Muscle of leg (tissue), 16 donors: ENCODE measurements at places on chromosomes 2 and 18.
A peak's percentile ranks its signal among the peaks of the same experiment; 100 is the strongest.

DNA sequence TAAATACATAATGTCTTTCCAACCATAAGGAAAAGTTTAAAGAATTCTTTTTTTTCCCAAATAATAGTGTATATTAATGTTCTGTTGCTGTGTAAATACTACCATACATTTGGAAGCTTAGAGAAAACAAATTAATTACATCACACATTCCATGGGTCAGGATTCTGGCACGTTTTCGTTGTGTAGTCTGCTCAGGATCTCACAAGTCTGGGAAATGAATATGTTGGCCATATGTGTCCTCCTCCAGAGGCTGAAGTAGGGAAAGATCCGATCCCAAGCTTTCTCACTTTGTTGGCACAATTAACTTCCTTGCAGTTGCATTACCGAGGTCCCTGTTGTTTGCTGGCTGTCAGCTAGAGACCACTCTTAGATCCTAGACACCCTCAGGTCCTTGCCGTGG, 83.9 kb downstream of the RPRM start:
- DNase-seq = peak; percentile 48

DNA sequence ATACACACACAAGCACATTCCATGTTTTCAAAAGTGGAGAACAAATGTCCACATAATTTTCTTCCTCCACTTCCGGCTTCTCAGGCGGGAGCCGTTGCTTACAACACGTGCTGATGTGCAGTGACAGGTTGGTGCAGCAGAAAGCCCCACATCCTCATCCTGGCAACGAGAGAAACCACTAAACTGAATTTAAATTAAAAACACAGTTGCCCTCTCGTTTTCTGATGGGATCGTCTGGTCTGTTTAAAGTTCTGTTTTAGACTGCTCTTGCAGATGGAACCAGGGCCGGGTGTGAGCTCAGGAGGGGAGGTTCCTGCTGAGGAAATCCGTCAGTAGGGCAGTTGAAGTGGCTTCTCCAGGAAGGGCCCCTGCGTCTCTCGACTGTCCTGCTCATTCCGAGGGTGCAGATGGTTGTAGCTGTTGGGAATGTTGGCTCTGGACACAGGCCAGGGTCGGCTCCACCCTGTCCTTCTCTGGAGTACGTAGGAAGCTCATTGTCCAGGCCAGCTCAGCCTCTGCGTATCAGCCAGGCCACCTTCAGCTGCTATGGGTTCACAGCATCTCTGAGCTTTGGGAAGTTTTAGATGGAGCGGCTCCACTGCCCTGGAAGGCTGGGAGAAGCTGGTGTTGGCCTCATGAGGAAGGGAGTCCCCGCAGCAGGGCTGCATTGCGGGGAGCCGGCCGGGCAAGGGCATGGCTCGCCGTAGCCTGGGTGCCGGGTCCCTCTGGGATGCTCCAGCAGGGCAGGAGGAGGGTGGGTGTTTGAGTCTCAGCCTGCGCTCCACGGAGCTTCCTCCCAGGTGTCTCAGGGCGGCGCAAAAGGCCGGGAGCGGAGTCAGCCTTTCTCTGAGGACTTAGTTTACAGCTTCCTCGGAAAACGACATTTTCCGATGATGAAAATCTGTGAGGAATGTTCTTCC, 58.3 kb downstream of the NFATC1 start:
- peak; percentile 54 for DNase-seq

DNA sequence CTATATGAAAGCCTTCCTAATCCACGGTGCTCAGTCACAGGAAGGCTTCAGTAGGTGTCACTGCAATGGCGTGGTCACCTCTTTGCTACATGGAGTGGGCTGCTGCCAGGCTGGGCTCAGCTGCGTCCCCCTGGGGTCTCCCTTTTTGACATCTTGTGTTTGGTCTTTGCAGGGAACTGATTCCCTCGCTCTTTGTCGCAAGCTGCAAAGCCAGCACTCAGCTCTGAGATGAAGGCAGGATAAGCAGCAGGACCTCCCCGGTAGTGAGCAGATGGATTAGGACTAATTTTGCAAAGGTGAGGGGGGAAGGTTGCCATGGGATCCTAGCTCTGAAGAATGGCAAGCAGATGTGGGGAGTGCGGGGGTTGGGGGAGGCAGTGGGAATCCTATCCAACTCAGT, 173.9 kb upstream of the ARL4C start:
- no peak for DNase-seq

GRCh38 chr2:127235082-127235702, 15.1 kb upstream of the CYP27C1 start:
- no peak for DNase-seq

DNA sequence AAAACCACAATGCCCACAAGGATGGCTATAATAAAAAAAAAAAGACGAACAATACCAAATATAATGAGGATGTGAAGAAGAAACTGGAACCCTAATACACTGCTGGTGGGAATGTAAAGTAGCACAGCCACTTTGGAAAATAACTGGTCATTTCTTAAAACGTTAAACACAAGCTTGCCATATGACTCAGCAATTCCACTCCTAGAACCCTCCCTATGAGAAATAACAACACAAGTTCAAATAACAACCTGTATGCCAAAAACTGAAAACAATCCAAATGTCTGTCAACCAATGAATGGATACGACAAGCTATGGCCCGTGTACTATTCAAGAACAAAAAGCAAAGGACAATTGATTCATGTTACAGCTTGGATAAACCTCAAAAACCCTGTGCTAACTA, 7.0 kb upstream of the ALPK2 start:
- peak; percentile 9 for DNase-seq

DNA sequence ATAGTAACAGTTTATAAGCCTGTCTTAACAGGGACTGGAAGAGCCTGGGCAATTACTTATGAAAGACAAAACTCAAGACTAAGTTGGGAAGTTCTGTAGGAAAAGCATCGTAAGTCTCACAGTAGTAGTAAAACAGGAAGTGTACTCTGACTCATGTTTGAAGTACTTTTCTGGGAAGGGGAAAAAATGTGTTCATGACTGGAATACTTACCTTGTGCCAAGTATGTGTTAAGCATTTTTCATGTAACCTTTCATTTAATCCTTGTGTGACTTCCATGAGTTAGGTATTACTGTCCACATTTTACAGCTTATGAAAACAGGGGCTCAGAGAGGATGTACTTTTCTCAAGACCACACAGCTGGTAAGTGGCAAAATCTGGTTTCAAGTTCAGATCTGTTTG, 13.7 kb upstream of the SKOR2 start:
- DNase-seq = peak; percentile 56

DNA sequence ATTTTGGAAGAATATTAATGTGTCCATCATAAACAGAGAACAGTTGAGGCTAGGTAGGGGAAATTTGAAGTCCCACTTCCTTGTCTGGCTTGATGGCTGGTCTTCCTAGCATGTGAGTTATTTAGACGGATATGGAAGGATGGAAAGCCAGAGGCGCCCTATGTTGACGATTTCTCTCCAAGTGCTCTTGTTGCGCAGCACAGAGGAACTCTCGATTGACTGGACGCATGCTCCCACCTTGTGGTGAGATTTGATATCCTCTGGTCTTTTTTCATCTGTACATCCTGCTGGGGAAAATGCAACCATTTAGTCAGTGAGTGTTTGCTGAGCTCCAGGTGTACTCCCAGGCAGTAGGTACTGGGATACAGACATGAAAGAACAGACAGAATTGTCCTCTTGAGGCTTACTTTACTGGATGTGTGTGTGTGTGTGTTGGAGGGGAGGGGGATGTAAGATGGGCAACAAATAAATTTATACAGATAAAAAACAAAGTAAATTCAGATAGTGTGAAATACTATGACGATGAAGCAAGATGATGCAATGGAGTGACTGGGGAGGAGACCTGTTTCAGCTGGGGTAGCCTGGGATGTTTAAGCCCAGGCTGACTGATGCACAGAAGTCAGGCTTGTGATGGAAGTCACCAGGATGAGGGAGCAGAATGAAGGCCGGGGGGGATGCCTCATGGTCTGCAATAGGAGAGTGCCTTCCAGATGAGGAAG, 137.2 kb downstream of the TRIM43 start:
- peak; percentile 90 for DNase-seq

DNA sequence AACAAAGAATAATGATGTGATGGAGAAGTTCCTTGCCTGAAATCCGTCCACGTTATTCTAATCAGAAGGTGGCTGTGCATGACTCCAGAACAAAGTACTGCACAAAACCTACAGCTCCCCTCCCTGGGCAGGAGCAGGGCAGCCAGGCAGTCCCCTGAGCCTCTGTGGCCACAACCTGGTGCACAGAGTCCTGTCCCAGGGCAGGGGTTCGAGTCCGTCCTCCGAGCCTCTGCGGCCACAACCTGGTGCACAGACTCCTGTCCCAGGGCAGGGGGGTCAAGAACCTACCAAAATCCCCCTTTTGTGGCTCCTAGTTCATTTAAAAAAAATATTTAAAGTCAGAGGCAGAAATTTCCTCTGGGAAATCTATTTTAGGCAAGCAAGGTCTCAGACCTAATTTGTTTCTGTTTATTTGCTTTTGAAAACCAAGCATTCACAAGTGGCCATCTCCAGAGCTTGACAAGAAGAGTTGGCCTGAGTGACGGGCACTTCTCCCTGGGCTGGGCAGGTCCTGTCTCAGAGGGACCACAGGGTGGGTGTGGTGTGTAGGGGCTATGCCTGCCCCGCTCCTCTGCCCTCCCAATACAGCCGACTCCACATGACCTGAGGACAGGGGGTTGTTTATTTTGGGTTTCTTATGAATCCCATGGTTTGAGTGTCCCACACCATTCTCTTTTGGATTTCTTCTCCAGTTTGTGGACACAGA, 255.9 kb upstream of the PXDN start:
- no peak for DNase-seq

DNA sequence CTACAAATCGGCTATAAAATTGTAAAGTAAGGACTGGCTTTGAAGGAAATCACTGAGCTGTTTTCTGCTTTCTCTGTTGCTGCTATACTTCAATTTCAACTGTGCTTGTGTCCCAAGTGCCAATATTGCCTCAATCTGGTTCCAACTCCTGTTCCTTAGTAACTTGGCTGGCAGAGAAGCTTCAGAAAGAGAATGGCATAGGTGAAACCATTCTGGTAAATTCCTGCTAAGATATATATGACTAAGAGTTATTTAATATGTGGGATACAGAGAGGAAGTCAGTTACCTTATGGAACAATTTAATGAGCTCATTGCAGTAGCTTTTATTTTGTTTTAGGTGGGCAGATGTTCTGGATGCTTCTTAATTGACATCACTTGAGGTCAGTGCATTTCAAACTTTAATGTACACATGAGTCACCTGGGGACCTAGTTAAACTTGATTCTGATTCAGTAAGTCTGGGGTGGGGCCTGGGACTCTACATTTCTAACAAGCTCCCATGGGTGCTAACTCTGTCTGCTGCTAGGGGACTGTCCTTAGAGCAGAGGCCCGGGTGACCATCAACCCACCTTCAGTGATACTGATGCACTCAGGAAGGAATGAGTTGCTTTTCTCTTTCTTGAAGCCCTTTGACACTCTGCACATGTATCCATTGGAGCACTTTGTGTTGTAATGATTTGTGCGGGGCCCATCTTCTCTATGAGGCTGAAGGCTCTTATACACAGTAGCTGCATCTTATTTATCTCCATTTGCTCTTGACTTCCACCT, 47.6 kb downstream of the LIPG start:
- DNase-seq = no peak

GRCh38 chr2:166372046-166372445, 3.7 kb downstream of the SCN9A start:
- DNase-seq = no peak

- DNase-seq = peak; percentile 88
Measured at GRCh38 chr2:27071990-27072830, 756 bp upstream of the OST4 start.

- no peak for DNase-seq
Measured at GRCh38 chr2:233882353-233882752, 14.2 kb upstream of the MSL3B start.

GRCh38 chr2:214774108-214774507, 35.4 kb downstream of the BARD1 start:
- no peak for DNase-seq

GRCh38 chr2:197360744-197361156, 50.2 kb upstream of the ANKRD44 start:
- no peak for DNase-seq

GRCh38 chr2:20288642-20289340, 61.9 kb downstream of the PUM2 start:
- DNase-seq = peak; percentile 13

DNA sequence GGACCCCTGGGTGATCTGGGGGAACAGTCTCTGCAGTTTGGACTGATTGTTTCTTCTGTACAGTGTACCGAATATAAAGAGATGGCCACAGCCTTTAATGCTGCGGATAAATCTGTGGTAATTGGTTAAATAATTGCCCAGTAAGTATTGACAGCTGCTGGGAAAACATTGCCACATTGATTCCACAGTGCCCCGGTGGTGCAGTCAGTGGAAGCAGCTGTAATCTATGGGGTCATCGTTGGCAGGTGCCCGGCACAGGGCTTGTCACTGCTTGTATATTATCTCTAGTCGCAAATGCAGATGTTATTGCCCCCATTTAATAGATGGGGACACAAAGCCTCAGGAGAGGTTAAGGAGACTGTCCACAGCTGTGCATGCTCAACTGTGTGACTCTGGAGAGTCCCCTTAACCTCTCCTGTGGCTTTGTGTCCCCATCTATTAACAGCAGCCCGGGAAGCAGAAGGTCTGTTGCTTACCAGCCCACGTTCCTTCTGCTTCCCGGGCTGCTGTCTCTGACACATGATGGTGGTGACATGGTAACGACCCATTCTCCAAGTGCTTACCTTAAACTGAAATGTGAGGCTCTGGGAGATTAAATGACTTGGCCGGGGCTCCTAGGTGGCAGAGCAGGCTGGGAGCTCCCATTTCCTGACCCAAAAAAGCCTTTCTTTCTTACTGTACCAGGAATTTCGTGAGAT, 76.9 kb downstream of the NCK2 start:
- DNase-seq = no peak

DNA sequence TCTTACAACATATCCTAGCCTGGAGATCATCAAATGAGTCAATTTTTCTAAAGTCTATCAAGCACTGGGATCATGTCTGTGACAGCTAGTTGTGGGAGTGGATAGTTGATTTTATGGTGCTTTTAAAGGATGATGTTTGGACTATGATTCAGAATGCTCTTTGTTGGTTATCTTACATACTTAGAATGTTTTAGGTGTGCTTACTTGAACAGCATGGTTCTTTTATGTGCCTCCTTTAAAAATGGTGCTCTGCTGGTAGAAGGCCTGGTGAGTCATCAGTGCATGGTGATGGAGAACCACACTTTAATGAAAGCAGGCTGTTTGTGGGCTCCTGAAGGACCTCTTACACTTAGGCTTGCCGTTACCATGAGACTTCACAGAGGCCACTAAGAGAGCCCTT, 682.7 kb upstream of the FANCL start:
- no peak for DNase-seq

- DNase-seq = no peak
Measured at GRCh38 chr2:205128726-205129125, 553.6 kb upstream of the NRP2 start.
